Upper lobe of right lung (tissue), 1 donor: ENCODE measurements at places on chromosomes 1 and 21. TPM values are rescaled to one million over a fixed set of nuclear protein-coding genes. Genes with fewer than 3 reads are reported as not detected.

- H3K27me3 ChIP-seq = no peaks in the 10 kb centered on the region
- no peak for DNase-seq
- H3K4me3 ChIP-seq = no peak overlapping the region
- H3K4me1 ChIP-seq = no peaks in the 10 kb centered on the region
Observed at GRCh38 chr1:49527606-49528305, 496.0 kb downstream of the AGBL4 start.

S100A10 gene
- 643 TPM for total RNA-seq

- no peak overlapping the region for H3K4me3 ChIP-seq
- H3K36me3 ChIP-seq = no peaks in the 10 kb centered on the region
Observed at GRCh38 chr1:16116625-16117024, 39.2 kb downstream of the EPHA2 start.

GRCh38 chr1:195951313-195951712 lies 656.9 kb downstream of the KCNT2 start:
- DNase-seq = no peak
- H3K4me3 ChIP-seq = no peak overlapping the region
- no peaks in the 10 kb centered on the region for H3K27me3 ChIP-seq
- no peak overlapping the region for H3K27ac ChIP-seq
- H3K36me3 ChIP-seq = no peaks in the 10 kb centered on the region

DNA sequence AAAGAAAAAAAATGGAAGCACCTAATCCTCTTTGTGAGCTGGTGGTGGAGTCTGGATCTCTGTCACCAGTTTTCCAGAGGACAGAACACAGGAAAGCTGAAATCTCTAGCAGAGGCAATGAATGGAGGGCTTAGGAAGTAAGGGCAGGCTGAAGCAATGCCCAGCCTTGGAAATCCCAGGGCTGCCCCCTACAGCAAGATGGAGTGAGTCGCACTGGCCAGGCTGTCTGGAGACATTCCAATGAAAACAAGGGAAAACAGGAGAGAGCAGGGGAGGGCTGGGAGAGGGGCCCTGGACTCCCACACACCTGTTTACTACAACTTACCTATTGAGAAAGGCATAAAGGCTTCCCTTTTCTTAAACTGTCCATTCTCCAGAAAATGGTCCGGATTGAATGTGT lies 25.9 kb downstream of the CYP2J2 start:
- H3K36me3 ChIP-seq = no peaks in the 10 kb centered on the region
- H3K4me3 ChIP-seq = no peak overlapping the region
- no peak for DNase-seq

COL18A1 gene
- total RNA-seq = 60.4 TPM

PLPP3 gene
- total RNA-seq = 124 TPM

KMO gene
- total RNA-seq = 19.0 TPM

- no peaks in the 10 kb centered on the region for H3K4me1 ChIP-seq
- no peaks in the 10 kb centered on the region for H3K27me3 ChIP-seq
- no peak overlapping the region for H3K4me3 ChIP-seq
Observed at GRCh38 chr1:150106341-150106740, 38.8 kb downstream of the VPS45 start.

GRCh38 chr1:95309031-95309471 lies 75.0 kb downstream of the RWDD3 start:
- no peaks in the 10 kb centered on the region for H3K4me1 ChIP-seq
- no peak overlapping the region for H3K27ac ChIP-seq
- H3K4me3 ChIP-seq = no peak overlapping the region
- no peak for DNase-seq

TSTD1 gene
- total RNA-seq = 50.6 TPM

- DNase-seq = no peak
- no peaks in the 10 kb centered on the region for H3K4me1 ChIP-seq
- no peaks in the 10 kb centered on the region for H3K27me3 ChIP-seq
Observed at GRCh38 chr1:15771836-15772515, 13.4 kb downstream of the FBLIM1 start.

DNA sequence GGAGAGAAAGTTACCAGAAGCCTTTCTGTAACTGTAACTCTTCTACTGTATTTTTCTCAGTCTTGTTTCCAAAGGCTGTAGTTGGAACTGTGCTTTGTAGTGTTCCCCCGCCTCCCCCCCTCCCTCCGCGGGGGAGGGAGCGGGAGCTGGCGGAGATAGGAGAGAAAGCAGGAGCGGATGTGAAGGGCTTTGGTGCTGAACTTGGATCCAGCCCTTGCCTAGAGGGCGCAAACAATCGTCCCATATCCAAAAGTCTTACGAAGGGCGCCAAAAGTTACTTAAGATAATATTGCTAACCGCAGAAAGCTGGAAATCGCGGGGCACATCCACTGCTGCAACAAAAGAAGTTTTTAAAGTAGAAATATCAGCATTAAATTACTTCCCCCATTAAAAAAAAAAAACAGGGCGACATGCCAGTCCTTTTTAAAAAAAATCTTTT lies 2.4 kb upstream of the NFIA start:
- peak; percentile 82 for DNase-seq
- H3K27me3 ChIP-seq = no peaks in the 10 kb centered on the region
- peaks cover 34% of the 10 kb centered on the region for H3K4me1 ChIP-seq

LENEP gene
- total RNA-seq = not detected

GRCh38 chr1:4108758-4109627 lies 208.9 kb upstream of the C1orf174 start:
- no peaks in the 10 kb centered on the region for H3K36me3 ChIP-seq
- no peak overlapping the region for H3K27ac ChIP-seq
- no peak overlapping the region for H3K4me3 ChIP-seq
- H3K27me3 ChIP-seq = no peaks in the 10 kb centered on the region
- peak; percentile 47 for DNase-seq
- H3K4me1 ChIP-seq = no peaks in the 10 kb centered on the region

DNA sequence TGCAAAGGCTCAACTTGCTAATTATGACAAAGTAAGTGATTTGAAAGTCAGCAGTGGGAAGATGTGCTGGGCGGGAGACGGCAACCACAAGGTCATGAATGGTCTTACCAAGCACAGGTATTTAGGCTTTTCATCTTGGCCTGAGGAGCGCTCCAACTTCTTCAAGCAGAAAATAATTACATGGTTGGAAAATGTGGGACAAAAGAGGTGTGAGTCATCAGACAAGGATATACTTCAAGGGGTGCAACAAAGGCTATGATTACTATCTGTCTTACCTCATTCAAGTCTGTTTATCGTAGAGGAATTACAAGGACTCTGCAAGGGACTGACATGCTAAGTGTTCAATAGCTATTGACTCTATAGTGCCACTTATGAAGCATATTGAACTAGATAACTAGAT lies 2005.7 kb downstream of the MRPL39 start:
- no peak overlapping the region for H3K27ac ChIP-seq
- H3K4me3 ChIP-seq = no peak overlapping the region
- H3K36me3 ChIP-seq = no peaks in the 10 kb centered on the region
- H3K4me1 ChIP-seq = no peaks in the 10 kb centered on the region
- DNase-seq = no peak

SYT11 gene
- total RNA-seq = 8.9 TPM

WNT4 gene
- 1.8 TPM for total RNA-seq

C1orf216 gene
- total RNA-seq = 13.9 TPM

GRCh38 chr1:116122955-116123757 lies 12.0 kb downstream of the MAB21L3 start:
- peak; percentile 71 for DNase-seq
- no peak overlapping the region for H3K27ac ChIP-seq
- no peak overlapping the region for H3K4me3 ChIP-seq
- H3K27me3 ChIP-seq = no peaks in the 10 kb centered on the region
- peaks cover 12% of the 10 kb centered on the region for H3K4me1 ChIP-seq

ADORA3 gene
- total RNA-seq = 9.3 TPM

DNA sequence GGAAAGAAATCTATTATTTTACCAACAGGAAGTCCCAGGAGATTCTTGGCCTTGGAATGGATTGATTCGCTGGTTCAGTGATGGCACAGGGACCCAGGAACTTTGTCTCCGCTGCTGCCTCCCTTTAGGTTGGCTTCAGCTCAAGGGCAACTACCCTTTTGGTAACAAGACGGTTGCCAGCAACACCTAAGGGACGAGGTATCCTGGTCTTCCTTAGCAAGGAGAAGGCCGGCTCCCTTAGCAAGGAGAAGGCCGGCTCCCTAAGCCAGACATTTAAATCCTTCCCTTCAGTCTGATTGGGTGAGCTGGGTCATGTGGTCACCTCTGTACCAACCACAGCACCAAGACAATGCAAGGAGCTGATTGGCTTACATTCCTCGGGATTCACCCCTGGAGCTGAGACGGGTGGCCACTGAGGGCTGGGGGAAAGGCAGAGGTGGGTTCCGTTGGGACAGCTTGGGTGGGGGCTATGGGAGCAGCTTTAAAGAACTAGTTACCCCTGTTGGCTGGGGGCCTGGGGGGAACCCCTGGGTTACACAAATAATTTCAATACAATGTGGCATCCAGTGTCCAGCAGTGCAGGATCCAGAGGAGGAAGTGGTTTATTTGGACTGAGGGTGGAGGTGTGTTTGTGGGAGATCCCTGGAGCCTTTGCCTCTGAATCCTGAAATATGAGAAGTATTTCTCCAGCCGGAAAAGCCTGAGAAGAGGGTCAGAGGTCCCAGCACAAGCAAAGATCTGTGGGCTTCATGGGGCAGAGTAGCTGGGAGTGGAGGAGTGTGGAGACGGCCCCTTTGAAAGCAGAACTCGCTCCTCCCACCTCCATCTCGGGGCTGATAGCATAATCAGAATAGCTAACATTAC lies 20.7 kb upstream of the CLIC4 start:
- peak overlapping the region; percentile 68 for H3K27ac ChIP-seq
- DNase-seq = no peak
- no peaks in the 10 kb centered on the region for H3K36me3 ChIP-seq
- H3K4me1 ChIP-seq = peaks cover 36% of the 10 kb centered on the region
- no peak overlapping the region for H3K4me3 ChIP-seq
- no peaks in the 10 kb centered on the region for H3K27me3 ChIP-seq
